ENCODE measurements at places on chromosomes 13 and 19.

- no peak for DNase-seq
These were observed 2.3 kb upstream of the PRKACA start for GRCh38 chr19:14119644-14120496.

DNA sequence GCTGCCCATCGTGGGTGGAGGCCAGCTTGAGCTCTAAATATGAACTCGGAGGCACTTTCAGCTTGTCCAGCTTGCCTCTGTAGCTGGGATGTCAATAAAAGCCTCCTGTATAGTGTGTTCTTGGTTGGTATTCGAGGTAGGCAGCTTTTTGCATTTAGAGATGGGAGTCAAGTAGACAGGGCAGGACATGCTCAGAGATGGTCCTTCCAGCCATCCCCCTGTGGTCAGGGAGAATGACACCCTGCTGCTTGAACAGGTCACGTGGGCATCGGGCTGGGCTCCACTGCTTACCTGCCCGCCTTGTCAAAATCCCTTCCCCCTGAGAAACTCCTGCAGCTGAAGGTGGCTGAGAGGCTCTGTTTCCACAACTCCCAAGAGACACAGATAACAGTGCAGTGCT is 302.5 kb downstream of the ZNF536 start:
- DNase-seq, result no peak

DNA sequence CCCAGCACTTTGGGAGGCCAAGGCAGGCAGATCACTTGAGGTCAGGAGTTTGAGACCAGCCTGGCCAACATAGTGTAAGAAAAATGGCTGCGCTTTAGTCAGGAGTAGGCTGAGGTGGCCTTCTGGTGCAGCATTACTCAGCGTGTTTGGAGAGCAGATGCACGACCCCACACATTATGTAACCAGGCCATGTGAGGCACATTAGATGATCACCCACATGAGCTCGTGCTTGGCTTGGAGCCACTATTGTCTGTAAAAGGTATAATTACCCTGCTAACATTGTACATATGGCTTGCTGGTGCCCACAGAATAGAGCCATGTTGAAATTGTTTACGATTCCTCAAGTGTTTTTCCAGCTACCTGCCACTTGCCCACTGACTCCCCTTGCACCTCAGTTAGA is 24.0 kb upstream of the SCEL start:
- no peak for DNase-seq

DNA sequence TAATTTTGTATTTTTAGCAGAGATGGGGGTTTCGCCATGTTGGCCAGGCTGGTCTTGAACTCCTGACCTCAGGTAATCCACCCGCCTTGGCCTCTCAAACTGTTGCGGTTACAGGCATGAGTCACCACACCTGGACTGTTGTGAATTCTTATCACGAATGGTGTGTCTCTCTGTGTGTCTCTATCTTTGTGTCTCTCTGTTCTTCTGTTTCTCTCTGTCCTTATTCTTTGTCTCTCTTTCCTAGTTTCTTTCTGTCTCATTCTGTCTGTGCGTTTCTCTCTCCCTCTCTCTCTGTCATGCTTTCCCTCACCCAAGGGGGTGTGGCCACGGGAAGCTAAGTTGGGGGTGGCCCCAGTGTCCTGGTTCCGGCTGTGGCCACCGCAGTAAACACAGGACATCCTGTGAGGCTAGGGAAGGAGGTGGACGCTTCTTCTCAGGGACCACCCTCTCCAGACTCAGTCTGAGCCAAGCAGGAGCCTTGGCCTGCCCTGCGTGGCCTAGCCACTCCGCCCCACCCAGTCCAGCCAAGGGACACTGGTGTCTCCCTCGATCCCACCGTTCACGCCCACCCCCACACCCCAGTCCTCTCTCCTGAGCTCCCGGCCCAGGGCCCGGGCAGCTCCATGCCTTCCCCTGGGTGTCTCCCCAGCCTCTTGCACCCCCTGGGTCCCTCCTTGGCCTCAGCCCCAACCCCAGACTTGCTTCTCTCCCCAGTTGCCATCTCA is 3.9 kb upstream of the PRX start:
- DNase-seq, result peak; percentile 52

- DNase-seq, result no peak
These were observed 20.4 kb downstream of the POU2F2 start for GRCh38 chr19:42111811-42112210.

GRCh38 chr19:33374236-33374714 is 766 bp downstream of the CEBPG start:
- DNase-seq, result peak; percentile 26

GRCh38 chr19:45664575-45664974 is 3.4 kb upstream of the GIPR start:
- DNase-seq, result no peak

DNA sequence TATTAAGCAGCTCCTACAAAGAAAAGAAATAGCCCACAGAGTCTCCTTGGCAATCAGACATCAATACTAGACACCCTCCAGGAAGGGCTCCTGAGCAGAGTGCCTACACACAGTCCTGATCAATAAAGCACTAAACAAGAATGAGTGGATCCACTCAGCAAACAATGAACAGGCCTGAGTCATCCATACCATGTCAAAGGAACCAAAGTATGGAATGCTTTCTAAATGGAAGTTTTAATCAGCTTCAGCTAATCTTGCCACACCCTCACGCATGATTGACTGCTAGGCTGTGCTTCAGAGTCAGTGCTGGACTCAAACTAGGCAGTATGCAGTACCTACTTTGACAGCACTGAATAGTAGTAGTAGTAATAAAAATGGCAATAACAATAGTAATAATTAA is 392.7 kb upstream of the HTR2A start:
- DNase-seq, result no peak

DNA sequence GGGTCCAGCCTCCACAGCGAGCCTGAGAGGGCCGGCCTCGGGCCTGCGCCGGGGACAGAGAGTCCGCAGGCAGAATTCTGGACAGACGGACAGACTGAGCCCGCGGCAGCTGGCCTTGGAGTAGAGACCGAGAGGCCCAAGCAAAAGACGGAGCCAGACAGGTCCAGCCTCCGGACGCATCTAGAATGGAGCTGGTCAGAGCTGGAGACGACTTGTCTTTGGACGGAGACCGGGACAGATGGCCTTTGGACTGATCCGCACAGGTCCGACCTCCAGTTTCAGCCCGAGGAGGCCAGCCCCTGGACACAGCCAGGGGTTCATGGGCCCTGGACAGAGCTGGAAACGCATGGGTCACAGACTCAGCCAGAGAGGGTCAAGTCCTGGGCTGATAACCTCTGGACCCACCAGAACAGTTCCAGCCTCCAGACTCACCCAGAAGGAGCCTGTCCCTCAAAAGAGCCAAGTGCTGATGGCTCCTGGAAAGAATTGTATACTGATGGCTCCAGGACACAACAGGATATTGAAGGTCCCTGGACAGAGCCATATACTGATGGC is 490 bp downstream of the ITPKC start:
- DNase-seq, result no peak

DNA sequence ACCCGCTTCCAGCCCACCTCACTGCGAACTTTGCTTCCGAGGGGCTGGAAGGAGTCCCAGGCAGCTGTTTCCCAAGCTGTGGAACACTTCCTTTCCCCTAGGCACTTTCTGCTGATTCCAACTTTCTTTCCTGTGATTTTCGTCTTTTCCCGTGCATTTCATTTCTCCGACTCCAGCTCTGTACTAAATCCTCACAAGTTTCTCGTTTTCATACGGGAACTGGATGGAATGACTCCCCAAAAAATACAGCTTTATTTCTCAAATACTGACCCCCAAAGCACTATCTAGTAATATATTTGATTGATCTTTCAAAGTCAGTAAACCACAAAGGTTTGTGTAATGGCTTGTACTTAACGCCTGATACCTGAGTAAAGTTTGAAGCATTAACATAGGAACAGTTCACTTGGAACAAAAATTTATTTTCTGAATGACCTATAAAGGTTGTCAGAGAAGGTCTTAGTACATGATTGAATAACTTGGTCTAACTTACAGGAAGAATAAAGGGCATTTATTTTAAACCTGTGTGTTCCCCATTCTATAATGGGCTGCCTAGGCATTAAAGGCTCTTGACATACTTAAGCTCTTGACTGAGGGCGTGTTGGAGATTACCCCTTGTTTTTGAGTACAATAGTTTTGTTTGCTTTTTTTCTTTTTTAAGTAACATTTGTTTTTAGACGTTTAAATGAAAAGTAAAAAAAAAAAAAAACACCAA is 1.3 kb upstream of the PCDH9 start:
- DNase-seq, result no peak

DNA sequence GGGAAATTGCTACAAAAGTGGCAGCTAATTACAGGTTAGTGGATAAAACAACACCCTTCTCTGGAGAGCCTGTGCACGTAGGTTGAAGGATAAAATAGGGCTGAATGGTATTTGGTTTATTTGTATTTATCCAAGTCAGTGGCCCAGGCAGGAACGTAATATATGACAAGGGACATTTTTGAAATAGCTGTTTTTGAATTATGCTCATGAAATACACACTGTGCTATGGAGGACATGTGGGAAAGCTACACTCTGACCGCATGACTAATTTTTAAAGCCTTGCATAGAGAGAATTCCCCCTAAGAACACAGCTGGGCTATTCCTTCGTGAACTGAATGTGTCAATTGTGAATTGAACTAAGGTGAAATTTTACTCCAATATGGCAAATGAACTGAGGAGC is 292.1 kb upstream of the MAB21L1 start:
- DNase-seq, result no peak

GRCh38 chr19:16076958-16077611 is 790 bp downstream of the TPM4 start:
- no peak for DNase-seq

- peak; percentile 97 for DNase-seq
These were observed 19.3 kb upstream of the ZNF888 start for GRCh38 chr19:52942386-52943133.

DNA sequence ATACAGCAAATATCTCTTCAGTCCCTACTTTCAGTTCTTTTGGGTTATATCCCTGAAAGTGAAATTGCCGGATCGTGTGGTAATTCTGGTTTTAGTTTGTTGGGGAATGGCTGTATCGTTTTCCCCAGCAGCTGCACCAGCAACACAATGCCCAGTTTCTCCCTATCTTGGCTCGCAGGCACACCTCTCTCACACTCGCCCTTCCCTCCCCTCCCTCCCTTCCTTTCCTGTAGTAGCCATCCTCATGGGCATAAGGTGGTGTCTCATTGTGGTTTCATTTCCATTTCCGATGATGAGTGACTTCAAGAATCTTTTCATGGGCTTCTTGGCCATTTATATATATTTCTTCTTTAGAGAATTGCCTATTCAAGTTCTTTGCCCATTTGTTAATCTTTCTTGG is 8.6 kb upstream of the GPR18 start:
- no peak for DNase-seq

GRCh38 chr19:13619203-13619632 is 112.9 kb upstream of the CACNA1A start:
- DNase-seq, result no peak

DNA sequence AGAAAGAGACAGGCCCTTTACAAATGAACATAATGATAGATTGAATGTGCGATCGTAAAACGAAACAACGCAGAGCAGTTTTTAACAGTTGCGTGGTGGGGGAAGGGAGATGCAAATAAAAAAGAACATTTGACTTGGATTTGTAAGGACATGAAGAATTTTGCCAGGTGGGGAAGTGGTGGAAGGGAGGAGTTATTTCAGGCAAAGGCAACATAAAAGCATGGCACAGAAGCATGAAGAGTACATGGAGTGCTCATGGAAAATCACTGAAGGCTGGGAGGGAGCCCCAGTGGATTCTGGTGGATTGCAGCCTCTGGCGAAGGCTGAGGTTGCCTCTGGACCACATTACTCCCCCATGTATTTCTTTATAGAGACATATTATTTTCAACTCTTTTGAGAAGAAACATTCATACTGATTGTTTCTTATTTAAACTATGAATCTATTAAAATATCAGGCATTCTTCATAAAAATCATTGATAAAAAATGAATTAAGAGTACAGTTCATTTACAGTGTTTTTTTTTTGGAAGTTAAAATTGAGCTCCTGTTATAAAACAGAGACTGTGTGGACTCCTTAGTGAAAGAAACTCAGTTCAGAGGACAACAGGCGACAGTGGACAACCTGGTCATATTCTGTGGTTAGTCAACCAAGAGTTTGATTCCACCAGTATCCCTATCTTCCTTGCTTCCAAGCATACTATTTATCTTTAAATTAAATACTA is 57.5 kb downstream of the STARD13 start:
- no peak for DNase-seq

DNA sequence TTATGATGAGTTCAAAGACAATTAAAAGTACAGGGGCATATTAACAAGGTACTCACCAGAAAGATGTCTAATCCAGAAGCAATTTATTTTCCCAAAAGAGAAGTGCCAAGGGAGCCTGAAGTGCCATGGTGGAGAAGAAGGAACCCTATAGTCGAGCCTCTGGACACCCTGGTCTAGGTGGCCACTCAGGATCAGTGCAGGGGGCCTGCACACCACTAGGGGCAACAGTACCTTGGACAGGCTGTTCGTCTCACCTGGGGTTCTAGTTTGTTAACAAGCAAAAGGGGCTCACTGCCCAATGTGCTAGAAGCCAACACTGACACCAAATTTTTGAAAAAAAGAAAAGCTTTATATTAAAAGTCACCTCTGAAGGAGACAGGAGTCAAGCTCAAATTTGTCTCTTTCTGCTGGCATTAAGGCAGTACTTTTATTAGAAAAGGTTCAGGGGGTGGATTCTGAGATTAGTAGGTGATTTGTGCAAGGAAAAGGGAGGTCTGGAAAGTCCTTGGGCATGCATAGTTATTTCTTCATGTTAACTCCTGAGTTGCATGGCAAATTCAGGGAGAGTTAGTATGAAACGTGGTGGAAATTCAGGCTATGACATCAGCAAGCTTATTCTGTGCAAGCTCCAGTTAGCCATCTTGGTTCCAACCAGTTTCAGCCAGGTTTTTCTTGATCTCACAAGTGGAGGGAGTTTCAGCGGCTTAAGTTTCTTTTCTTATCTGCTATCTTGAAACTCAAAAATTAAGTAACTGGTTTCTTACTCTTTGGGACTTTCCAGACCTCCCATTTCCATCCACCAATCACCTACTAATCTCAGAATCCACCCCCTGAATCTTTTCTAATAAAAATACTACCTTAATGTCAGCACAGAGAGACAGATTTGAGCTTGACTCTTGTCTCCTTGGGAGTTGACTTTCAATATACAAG is 884 bp upstream of the CBY2 start:
- peak; percentile 29 for DNase-seq

DNA sequence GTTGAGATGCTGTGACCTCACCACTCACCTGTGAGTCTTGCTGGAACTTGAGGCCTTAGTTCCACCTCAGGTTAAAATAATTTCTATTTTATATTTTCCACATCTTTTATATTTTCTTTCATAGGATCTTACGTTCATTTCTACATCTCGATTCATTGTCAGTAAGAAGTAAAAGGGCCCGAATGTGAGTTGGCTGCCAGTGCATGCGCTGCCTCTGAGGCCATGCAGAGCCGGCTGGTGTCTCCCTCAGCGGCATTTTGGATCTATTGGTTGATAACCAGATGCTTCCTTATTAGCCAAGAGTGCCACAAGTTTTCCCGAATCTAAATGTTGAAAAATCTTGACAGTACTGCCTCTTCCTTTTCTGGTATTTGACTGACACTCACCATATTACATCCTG is 347.3 kb downstream of the TEX29 start:
- no peak for DNase-seq

GRCh38 chr13:97348569-97349100 is 85.3 kb upstream of the RAP2A start:
- no peak for DNase-seq

GRCh38 chr19:51551673-51552432 is 19.2 kb upstream of the ZNF175 start:
- DNase-seq, result no peak

Data from GM13976 (cell line).